ENCODE measurements at places on chromosomes 3 and 15.

DNA sequence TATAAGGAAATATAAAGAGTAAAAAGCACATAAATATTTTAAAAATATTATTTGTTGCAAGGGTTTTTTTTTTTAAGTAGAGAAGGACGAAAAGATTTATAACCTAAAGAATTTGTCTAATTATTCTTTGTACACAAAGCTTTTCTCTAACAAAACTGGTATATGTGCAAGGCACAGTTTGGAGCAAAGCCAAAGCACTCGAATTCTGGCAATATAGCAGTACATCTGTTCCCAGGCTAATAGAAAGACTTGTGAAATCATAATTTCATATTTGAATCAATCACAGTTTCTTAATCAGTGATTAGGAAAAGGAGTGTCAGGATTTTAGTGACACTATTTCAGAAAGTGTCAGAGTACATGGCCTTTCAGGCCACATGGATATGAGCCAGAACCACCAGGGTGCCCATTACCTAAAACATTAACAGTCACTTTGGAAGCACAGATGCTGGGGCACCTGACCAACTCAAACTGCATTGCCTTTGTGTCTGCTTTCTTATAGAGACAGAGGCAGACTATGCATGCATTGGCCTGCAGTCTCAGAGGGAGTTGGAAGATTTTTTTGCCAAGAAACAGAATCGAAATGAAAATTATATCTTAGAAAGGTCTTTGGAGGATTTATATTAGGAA, 651.8 kb upstream of the SGO1 start:
- DNase-seq, result no peak

DNA sequence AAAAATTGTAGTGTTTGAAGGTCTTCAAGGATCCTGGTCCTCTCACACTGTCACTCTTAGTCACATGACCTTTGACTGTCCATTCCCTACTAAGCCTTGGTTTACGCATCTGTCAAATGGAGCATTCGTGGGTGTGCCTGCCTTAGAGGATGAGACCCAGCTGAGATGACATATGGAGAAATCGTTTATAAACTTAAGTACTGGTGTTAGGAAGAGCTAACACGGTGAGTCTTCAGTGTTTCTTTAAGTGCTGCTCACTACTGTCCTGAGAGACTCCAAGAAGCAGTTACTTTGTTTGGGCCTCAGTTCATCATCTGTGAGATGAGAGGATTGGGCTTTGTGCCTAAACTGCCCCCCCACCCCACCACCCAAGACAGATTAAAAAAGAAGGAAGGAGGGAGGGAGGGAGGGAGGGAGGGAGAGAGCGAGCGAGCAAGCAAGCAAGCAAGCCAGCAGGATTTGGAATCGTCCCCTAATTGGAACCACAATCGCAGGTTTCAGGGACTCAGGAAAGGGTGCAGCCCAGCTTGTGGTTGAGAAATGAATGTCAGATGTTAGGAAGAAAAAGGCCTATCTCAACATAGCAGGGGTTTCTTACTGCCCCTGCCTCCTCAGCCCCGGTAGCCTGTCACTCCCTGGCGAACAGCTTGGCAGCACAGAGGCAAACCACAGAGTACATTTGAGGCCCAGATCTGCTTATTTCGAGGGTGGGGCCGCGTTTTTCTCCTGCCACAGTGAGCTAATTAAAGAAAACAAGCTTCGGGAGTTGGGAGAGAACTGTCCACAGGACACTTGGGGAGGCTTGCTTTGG, 32.7 kb downstream of the SMAD3 start:
- DNase-seq, result no peak

DNA sequence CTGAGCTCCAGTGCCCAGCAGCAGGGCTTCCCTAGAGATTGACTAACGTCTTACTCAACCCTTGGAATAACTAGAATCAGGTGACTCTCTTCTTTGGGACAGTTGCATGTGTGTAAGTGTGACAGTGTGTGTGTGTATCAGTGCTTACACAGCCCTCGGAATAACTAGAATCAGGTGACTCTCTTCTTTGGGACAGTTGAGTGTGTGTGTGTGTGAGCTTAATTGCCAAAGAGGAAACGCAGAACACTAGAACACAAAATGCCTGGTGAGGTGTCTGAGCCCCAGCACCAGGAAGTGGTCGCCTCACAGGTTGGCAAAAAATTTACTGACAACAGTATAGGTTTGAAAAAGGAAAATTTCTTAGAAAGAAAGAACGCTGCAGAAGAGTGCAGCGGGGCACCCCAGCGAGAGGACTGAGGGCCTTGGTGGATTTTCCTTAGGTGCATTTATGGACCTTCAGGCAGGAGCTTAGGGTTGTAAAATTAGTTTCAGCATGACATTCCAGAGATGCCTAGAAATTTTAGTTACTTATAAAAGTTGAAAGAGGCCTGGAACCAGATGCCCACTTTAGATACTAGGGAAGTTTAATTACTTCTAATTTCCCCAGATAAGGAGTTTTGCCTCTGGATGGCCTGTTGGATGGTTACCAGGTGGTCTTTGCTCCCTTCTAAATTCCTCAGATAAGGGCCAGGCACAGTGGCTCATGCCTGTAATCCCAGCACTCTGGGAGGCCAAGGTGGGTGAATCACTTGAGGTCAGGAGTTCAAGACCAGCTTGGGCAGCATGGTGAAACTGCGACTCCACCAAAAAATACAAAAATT, 3.7 kb upstream of the WDR82 start:
- peak; percentile 14 for DNase-seq

- DNase-seq, result no peak
These were observed 6.7 kb upstream of the OCA2 start for GRCh38 chr15:28105793-28106192.

GRCh38 chr15:45168751-45169551, 18.8 kb downstream of the SHF start:
- DNase-seq, result no peak

DNA sequence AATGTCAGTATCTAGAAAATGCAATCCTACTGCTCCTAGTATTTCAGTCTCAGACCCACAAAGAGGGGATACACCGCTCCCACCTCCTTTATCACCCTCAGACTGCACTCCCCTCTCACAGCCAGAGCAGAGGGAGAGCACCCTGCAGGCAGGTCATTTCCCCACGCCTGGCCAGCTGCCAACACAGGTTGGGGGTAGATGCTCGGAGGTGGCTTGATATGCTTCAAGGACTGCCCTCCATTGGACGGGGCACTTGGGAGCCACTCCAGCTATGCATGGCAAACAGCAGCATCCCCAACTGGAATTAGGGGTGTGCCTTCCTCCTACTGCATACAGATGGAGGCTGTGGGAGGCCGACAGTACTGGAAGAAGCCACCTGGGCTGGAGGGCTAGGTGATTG, 41.9 kb downstream of the TMEM266 start:
- DNase-seq, result no peak

GRCh38 chr3:46888705-46889104, 11.2 kb downstream of the PTH1R start:
- no peak for DNase-seq

GRCh38 chr3:156792945-156793344, 33.2 kb upstream of the LEKR1 start:
- no peak for DNase-seq

DNA sequence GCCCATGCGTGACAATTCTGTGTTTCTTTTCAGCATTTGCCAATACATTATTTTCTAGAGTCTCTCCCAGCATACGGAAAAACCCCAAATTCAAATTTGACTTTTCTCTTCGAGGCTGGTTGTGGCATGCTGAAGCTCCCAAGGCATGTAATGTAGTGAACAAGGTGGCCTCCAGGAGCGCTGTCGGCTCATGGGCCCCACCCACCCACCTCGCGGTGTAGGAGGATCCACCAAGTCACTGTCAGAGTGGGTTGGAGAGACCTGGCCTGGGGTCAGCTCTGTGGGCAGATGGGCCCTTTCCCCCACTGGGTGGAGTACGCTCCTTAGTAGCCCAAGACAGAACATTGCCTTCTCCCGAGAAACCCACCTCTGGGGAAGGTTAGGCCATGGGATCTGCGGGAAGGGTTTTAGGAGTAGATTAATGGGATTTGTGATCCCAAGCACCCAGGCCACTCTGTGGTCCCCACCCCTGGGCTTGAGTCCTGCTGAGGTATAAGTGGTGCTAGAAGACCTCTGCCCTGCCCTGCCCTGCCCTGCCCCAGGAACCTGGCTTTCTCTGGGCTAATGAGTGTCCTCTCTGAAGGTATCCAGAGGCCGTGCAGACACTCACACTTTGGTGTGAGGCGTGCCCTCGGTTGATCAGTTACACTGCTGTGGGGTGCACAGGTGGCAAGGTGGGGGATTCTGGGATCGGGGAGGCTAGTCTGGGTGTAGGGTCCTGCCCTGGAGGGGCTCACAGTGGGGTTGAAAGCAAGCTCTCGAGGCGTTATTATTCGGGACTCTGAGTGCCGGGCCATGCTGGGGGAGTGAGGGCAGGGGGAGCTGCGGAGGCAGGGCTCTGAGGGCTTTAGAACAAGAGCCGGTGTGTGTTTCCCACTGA, 97.9 kb downstream of the APBA2 start:
- no peak for DNase-seq

DNA sequence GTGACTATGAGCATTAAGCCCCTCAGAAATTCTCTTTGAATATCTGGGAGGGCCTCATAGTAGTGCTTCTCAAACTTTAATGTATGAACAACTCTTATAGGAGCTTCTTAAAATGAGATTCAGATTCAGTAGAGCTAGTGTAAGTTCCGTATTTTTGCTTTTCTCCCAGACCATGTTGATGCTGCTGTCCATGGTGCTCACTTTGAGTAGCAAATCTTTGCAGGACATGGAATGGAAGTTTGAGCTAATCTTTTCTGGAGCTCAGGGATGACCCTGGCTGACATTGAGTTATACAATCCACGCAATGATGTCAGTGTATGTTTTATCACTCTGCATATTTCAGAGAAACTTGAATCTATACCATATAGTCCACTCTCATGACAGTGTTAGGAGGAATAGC, 134.2 kb downstream of the OTOL1 start:
- DNase-seq, result no peak

DNA sequence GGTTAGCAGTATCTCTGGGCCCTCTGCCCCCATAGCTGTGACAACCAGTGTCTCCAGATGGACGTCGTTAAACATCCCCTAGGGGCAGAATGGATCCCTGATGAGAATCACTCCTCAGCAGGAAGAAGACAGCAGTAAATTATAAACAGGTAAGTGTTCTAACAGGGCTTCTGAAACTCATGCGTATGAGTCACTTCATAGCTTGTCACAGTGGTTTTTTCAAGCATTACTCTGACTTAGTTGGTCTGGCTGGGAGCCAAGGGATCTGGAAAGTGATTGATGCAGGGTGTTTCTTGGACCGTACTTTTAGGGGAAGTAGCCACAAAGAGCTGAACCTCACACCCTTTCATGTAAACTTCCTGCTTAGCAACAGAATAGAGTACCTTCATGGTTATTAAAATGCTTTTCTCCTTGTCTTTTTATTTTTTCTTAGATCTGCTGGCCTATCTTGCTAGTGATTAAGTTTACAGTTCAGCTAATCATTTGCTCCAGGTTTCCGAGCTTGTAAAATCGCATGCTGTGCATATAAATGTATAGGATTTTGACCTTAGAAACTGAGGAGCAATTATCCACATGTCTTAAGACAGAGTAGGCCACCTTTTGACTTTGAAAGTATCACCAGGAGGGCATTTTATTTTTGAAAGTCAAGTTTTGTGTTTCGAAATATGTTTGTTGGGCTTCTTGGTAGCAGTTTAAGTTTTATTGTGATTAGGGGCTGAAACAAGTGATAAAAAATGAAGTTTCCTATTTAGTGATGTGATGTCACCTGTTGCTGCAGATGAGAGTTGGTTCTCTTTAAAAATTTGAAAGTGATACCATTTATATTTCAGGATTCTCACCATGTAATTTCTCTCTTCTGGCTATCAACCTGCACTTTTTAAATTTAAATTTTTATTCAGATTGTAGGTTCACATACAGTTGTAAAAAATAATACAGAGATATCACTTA, 333.9 kb downstream of the PTPRG start:
- DNase-seq, result no peak

DNA sequence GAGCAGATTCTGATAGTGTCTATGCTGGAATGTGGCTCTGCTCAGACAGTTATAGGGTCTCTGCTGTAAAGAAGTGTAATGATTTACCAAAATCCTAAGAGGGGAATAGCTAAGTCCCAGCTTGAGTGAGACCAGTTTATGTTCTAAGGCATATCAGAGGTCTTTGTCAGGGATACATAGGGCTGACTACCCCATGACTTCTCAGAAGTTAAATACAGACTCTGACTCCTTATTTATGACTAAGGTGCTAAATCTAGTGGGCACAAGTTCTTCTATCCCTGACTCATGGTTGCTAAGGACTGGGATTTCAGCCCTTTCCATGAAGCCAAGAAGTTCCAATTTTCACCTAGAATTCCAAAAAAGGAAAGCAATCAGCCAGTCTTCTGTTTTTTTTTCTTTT, 192.6 kb upstream of the POU1F1 start:
- no peak for DNase-seq

DNA sequence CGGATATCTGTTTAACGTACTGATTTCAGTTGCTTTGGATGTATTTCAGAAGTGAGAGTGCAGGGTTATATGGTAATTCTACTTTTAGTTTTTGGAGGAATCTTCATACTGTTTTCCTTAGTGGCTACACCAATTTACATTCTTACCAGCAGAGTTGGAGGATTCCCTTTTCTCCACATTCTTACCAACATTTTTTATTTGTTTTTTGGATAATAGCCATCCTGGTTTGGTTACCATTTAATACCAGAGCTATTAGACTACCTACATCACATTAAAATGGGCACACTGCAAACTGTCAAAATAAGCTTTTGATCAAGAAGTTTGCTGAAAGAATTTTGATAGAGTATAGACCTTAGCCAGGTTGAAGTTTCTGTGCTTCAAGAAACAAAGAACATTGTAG, 217.2 kb upstream of the CFAP20DC start:
- DNase-seq, result no peak

DNA sequence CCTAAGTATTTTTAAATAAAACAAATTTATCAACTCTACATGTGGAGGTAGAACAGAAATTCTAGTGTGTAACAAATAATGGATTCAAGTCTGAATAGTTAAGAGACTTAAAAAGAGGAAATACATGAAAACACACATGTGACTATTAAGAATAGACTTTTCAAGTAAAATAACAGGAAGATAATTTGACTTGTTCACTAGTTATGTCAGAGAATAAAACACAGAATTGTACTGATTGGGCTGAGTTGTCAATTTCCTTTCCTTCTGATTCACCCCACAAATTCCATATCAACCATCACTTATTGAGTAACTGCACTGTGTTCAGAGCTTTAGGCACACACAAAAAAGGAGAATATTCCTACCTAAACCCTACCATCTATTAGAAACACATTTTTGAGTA, 557.2 kb downstream of the TUSC7 start:
- DNase-seq, result no peak

DNA sequence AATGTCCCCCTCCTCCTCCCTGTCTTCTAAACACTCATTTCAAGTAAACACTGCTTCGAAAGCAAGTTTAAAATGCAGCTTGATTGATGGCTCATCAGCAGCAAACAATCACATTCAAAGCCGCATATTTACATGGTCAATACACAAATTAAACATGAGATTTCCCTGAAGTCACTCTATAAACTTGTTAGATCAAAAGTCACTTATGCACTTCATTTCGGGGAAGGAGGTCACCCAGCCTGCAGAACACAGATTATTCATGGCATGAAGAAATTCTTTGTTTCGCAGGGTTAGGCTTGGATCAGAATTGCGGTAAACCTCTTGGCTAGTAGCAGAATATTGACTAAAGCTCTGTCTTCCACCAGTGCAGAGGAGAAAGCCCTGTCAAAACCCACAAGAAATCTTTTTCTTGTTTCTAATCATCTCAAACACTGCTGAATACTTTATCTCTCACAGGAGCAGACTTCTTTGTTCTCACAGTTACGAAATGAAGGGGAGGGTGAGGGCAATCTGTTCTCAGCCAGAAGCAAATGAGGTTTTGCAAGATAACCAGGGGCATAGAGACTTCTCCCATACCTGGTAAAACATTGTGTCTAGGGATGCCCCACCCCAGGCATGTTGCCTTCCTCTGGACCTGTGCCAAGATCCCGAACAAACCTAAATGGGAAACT, 133.3 kb upstream of the CHL1 start:
- no peak for DNase-seq
